ENCODE measurements at places on chromosomes 5 and 9. TPM values are rescaled to one million over a fixed set of nuclear protein-coding genes. Genes with fewer than 3 reads are reported as not detected.

GRCh38 chr5:98840946-98841345 lies 67.5 kb downstream of the RGMB start:
- no peak for DNase-seq

- no peak for DNase-seq
Observed at GRCh38 chr5:139394654-139395566, at the start of gene PROB1. TSS of gene PROB1 (minus strand) at chr5:139395104. CDS start at chr5:139395081, 23 bp downstream.

- DNase-seq = peak; percentile 69
Observed at GRCh38 chr9:93091453-93092081, 4.5 kb upstream of the CARD19 start.

DNA sequence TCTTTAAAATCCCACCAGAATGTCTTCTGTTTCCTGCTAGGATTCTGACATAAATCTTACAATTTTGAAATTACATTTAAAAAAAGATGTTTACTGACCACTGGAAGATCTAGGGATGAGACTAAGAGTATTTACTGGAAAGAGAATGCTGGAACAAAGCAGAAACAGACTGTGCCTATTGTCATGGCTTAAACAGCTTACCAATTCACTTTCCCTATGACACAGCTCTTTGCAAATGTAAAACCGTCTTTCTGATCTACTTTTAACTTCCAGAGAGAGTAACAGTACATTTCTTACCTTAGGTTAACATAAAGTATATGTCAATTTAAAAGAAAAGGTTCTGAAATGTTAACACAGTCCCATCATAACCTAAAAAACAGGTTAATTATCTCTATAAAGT lies 10.7 kb downstream of the GIN1 start:
- no peak for DNase-seq

DNA sequence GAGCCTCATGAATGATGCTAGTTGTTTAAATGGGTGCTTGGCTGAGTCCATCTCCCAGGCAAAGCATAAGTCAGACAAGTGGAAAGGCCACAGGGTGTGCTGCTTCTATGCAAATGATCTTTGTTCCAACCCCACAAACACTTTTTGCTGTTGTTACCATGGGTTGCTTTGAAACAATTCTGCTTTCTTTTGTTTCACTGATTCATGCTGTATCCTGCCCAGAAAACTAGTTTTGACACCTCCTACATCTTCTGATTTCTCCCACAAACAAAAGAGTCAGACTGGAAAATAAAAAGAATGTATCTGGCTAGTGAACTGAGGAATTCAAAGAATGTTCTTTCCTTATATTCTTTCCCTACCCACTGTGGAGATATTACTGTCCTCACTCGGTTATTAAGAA lies 298.6 kb downstream of the DIRAS2 start:
- no peak for DNase-seq

GRCh38 chr5:33490071-33490665 lies 49.4 kb downstream of the TARS1 start:
- no peak for DNase-seq

- DNase-seq = no peak
Observed at GRCh38 chr5:20832204-20833080, 844.4 kb upstream of the CDH18 start.

DNA sequence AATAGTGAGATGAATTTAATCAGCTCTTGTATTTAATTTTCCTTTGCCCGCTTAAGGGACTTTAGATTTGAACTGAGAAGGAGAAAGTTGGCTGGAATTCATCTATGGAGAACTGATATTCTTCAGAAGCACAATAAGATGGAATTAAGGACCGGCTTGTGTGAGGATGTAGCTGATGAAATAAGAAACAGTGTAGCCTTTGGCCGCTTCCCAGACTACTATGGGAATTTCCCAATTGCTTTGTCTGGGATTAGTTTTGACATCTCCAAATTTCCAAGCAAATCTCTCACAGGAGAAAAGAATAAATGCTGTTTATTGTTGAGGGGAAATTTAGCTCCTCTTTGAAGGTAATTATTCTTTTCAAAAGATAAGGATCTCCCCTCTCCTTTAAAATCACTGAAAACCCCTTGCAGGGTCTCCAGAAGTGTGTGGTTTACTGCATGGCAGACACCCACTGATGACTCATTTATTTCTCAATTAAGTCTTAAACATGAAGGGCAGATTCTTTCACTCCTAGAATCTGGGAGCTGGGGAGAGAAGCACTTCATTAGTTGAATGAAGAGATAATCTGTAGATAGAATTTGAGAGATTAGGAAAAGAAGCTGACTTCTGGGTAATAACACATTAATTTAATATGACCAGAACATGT lies 606.5 kb upstream of the ADAMTS16 start:
- peak; percentile 76 for DNase-seq

DNA sequence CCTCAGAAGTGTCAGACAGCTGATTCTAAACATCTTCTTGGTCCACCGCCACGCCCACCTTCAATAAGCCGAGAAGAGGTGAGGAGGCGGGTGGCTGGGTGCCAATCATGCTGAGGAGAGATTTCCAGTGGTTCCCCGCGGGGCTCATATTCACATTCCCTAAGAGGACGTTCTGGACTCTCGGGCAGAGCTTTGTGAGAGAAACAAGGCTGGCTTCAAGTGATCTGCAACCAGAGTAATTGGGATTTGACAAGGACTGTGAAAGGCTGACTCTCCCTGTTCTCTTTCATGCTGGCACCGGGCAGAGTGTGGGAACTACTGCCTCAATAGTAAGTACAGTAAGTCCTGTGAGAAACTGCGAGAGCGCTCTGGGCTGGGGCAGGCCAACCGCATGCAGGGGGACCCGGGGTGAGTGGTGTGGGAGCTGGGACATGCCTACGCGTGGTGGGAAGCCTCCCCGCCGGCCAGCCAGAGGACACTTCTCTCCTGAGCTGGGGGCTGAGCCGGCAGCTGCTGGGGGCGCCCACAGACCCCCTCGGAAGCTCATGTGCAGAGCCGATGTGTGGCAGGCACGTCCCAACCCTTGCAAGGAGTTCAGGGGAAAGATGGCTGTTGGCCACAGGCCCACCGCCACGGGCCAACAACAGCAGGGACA lies 110.9 kb downstream of the LIFR start:
- peak; percentile 58 for DNase-seq

DNA sequence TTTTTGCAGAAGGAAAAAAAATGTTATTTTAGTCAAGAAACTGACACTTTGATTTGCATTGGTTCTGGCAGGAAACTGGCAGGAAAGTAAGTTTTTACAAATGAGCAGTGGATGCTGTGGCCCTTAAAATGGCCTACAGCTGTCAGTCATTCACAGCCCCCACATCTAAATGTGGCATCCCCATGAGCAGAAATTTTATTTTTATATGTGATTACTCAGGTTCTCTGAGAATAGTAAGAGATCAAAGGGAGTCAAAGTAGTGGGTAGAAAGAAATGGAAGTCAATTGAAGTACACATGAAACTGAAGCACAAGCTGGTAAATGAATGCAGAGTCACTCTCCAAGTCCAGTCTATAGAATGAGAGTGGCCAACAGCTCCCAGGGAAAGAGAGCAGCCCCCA lies 80.3 kb downstream of the ENC1 start:
- no peak for DNase-seq

GRCh38 chr5:116531635-116532034 lies 43.0 kb downstream of the SEMA6A start:
- DNase-seq = no peak

- DNase-seq = no peak
Observed at GRCh38 chr5:14766584-14766983, 102.1 kb downstream of the OTULIN start.

DNA sequence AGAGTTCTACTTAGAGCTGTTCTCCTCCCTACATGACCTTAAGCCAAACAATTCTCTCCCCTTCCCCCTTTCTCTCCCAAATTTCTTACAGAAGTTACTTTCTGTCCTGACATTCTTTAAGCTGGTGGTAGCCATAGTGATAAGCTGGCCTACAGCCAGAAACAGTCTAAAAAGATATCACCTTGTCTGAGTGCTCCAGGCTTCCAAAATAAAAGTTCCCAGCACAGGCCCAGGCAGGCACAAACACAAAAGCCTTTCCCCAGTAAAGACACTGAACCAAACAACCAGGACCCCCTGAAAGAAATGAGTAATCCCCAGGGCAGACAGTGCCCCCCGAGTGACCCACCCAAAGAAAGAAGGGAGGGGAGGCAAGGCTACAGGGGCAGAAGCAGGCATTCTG lies 19.2 kb downstream of the SIL1 start:
- DNase-seq = no peak

DNA sequence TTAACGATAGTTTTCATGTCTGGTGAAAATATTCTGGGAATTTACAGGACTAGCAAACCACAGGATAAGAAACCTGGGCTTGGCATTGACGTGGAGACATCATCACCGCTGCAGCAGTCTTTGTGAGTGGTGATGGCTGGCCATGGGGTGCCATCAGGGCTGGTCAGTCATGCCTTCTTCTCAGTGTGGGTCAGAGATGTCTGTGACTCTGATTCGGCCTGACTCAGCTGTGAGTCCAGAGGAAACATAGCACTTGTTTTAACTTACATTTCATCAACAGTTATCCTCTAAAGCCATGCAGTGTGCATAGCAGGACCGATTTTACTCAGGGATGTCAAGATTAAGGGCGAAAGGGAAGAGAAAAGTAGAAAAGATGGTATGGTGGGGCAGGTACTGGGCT lies 33.2 kb upstream of the CYFIP2 start:
- no peak for DNase-seq

GRCh38 chr9:99465231-99465907 lies 243.3 kb downstream of the SEC61B start:
- DNase-seq = no peak

DNA sequence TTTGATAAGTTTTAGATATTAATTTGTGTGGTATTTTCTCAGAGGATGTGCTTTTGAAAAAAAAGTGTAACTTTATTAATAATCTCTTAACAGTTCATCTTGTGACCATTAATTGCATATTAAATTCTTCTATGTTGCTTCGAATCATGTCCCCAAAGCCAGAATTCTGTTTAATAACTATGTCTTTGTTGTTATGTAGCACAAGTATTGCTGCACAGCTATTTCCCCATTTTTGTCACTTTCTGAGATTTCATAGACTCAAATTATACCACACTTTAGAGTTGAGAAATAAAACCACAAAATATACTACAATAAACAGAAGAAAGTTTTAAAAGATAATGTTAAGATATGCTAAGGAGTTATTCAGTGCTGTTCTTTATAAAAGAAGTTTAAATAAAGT lies 2.8 kb downstream of the MEF2C start:
- DNase-seq = no peak

DNA sequence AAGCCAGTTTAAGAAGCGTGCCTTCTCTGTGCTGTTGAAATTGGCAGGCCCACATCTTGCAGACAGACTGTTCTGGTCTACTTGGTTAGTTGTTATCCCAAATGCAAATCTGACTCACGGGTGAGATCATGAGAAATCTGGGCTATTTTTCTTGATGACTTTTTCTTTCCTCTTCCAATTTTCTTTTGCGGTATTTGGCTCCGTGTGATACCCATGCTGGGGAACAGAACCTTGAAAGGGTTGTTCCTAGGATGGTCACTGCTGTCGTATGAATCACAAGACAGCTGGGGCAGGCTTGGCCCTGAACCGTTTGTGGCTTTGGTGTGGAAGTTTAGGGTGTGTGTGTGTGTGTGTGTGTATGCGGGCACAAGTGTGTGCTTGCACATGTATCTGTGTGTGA lies 24.6 kb downstream of the PDZD2 start:
- peak; percentile 88 for DNase-seq

DNA sequence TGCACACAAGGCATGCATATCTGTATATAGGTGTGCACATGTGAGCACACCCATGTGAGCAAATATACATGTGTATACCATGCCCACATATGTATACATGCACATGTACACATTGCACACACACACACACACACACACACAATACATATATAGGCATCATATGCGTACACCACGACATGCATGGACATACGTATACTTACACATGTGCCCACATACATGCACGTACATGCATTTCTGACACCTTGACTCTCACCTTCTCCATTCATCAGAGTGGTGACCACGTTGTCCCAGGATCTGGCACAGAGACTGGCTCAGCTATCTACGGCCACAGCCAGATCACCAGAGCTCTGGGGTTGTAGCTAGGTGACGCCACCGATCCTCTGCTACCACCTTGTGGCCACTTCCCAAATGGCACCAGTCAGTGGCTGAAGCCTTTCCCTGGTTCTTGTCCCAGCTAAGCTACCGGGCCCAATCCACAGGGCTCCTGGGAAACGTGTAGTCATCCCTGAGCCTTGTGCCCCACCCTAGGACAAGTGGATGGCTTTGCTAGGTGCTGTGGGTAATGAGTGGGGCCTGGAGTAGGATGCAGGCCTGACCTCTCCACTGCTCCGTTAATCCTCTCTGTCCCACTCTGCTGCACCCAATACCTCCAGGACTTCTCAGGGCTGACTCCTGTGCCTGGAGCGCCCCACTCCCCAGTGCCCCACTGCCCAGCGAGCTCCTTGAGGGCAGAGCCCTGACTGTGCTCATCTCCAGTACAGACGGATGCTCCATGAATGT lies 194.4 kb downstream of the RGS3 start:
- DNase-seq = peak; percentile 91

GRCh38 chr9:86766912-86767311 lies 180.4 kb downstream of the GAS1 start:
- DNase-seq = peak; percentile 97

DNA sequence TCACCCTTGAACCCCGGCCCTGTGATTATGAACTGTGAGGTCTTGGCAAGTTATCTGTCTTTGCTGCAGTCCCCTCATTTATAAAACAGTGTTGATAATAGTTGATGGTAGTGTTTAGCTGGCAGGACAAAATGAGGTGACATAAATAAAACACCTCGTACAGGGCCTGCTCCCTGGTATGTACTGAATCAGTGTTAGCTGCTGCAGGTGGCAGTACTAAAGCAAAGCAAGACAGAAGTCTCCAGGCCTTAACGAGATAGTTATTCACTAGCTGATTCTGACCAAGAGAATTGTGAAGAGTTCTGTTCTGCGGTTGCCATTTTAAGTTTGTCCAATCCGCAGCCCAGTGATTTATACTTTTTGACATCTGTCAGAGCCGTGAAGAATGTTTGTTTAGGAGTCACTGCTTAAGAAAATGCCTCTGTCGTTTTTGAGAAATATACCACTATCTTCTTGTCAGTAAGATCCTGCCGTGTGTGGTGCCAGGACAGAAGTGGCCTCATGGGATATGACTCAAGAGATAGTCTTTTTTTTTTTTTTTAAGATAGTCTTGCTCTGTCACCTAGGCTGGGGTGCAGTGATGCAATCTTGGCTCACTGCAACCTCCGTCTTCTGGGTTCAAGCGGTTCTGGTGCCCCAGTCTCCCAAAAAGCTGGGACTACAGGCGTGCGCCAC lies 75.9 kb downstream of the KDM4C start:
- DNase-seq = no peak

GRCh38 chr5:77828445-77828844 lies 52.3 kb upstream of the TBCA start:
- DNase-seq = no peak

GRCh38 chr5:175710326-175710725 lies 52.5 kb downstream of the HRH2 start:
- DNase-seq = no peak

Gene CORO2A
- total RNA-seq = 1.8 TPM

Gene CETN3
- 38.6 TPM for total RNA-seq

Gene OTP
- not detected for total RNA-seq

Gene CDH18
- total RNA-seq = 14.8 TPM

Gene SPINK4
- total RNA-seq = not detected

Gene NUTM2G
- total RNA-seq = under 0.01 TPM

Gene NIPAL4
- total RNA-seq = 0.51 TPM

Gene FOXD4L3
- total RNA-seq = not detected

Gene TEK
- 9.3 TPM for total RNA-seq

Gene RANBP17
- 0.34 TPM for total RNA-seq

All from Daoy (cell line).